ENCODE measurements at places on chromosomes 3 and 15.

DNA sequence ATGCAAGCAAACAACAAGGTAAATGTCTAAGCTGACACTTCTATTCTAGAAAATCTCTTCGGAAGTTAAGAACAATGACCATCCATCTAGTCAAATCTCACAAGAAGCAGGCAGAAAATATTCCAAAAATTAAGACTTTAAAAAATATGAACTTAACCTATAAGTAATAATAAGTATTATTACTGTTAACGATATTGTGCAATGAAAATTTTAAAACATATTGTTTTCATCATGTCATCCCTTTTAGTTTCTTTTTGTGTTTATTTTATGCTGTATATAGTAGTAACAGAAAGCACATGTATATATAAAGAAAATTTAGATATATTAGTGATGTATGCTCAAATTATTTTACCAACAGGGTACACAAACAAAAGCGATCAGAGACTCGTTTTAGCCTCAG, 4.1 kb downstream of the HDGFL3 start:
- DNase-seq: no peak

DNA sequence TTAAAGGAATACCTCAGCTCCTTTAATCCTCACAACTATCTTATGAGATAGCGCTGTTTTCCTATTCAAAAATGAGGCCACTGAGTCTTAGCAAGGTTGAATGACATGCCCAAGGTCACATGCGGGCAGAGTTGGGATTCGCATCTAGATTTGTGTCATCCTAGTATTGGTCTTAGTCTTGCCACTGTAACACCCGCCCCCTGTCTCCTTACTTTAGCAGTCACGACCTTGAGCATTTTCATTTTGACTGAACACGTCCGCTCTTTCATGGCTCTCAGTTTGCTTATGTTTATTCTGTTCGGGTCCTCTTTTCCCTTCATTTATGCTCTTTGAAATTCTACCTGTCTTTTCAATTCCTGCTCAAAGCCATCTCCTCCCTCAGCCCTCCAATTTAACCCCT, 112.5 kb upstream of the CADPS start:
- DNase-seq: no peak

DNA sequence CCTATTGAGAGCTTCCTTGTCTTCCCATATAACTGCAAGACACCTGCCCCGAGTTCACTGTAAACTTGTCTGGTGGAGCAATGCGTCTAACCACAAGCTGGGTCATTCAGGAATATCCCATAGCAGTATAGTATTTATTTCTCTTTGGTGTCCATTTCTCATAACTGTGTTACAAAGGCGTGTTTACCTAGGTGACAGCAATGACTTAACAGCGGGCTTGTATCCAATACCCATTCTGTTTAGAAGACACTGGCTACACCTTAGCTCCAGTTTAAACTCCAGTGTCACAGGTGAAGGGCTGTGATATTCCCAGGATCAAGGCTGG, 24.3 kb downstream of the ATP10A start:
- DNase-seq: no peak

DNA sequence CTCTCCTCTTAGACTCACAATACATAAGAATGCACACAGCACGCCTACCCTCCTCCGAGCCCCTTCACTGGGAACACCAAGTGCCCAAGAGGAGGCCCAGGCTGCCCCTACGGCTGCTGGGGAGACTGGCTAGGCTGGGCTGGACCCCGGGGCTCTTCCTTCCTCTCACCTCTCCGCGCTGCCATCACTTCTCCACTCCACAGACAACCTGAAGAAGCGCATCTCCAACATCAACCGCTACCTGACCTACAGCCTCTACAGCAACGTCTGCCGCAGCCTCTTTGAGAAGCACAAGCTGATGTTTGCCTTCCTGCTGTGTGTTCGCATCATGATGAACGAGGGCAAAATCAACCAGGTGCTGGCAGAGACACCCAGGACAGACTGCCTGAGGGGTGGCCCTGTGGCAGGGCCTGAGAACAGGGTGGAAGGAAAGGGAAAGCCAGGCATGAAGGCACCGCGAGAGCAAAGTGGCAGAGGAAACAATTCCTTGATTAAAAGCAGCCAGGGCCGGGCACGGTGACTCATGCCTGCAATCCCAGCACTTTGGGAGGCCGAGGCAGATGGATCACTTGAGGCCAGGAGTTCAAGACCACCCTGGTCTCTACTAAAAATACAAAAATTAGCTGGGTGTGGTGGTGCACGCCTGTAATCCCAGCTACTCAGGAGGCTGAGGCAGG, 51.6 kb downstream of the SEMA3G start:
- DNase-seq: no peak

- no peak for DNase-seq
Observed at GRCh38 chr15:66400351-66400774, 13.7 kb downstream of the MAP2K1 start.

DNA sequence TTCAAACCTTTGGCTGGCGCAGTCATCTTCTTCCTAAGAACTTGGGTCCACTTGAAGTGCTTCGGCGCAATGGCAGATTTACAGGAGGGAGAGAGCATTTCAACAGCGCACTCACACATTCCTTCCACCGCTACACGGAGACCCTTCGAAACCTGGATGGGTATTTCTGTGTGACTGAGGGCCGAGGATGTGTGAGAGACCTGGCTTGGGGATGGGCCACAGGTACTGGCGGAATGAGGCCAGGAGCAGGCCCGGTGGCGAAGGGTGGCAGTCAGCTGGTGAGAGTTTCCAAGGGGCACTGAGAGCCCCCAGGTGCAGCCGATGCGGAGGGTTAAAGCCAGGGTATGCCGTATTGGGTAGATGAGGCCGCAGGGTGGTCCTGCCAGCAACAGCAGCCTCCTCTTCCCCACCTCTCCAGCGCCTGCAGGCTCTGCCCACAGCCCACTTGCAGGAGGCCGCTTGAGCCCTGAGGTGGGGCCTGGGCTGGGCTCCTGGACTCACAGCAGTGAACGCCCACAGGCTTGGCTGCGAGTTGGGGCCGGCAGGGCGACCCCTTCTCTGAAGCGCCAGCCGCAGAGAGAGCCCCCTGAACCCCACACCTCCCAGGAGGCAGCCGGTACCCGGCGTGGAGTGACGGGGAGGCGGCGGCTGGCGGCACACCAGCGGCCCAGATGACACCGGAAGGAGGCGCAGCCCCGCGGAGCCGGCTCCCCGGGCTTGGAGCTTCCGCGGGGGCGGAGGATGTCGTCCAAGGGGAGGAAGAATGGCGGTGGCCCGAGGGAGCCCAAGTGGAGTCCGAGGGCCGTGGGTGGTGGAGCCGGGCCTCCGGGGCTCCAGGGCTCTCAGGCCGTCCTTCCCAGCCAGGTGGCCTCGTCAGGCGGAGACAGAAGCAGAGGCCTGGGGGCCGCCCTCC, 166.5 kb downstream of the NSMCE3 start:
- DNase-seq: peak; percentile 42

DNA sequence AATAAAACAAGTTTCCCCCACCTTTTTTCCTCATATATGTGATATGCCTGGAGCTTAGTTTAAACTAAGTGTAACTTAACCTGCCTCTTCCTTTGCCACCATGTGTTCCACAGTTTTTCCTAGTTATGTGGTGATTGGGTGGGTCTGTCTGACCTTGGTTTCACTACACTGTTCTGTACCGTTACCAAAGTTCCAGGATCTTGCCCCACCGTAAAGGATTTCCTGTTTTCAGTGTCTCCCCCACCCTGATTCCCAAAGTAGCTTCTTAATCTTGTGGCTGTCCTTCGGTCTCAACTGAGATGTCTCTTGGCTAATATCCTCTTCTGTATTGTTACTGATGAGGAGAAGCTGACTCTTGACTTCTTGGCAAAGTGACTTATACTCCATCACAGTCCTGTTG, 6.4 kb upstream of the MGA start:
- DNase-seq: no peak

GRCh38 chr3:170476291-170476690, 57.6 kb downstream of the CLDN11 start:
- no peak for DNase-seq

DNA sequence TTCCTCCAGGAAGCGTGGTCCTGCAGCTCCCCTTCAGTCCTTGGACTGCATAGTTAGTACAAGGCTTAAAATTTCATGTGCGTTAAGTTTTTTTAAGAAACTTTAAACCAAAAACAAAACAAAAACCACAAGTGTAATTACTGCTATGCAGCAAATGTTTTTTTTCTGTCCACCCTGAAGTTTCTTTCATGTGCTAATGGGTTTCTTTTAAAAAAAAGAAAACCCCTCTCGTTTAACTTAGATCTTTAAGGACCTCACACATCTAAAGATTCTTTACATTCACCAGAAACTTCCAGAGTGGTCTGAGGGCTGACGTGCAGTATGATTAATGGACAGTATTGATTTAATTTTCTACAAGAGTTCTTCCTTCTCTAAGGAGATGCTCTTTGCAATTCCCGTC, 72.0 kb upstream of the PYGO1 start:
- DNase-seq: no peak

DNA sequence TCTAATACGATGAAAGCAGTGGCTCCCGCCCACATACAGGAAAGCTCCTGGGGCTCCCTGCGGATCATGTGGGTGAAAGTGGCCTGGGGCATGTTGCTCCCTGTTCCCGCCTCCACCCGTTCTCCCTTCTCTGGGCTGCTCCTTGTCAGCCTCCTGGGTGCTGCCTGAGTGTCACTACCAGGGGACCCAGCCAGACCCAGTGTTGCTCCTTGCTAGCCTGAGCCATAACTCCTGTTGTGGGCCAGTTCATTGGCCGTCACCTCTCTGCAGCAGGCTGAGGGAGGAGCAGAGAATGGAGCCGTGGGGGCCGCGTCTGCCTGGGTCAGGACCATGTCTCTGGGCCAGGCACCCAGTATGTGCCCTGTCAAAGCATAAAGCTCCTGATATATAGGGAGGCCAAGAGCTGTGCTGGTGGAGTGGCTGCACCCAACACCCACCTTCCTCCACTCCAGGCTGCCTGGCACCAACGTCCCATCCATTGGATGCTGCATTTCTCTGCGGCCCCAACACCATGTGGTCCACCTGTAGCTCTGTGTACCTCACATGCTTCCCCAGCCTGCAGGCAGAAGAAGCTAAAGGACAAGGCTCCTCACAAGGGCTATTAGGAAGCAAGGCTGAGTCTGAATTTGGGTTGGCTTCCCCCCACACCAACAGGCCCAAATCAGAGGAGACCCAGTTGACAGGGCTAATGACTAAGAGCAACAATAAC, 40.5 kb downstream of the KLF13 start:
- no peak for DNase-seq

DNA sequence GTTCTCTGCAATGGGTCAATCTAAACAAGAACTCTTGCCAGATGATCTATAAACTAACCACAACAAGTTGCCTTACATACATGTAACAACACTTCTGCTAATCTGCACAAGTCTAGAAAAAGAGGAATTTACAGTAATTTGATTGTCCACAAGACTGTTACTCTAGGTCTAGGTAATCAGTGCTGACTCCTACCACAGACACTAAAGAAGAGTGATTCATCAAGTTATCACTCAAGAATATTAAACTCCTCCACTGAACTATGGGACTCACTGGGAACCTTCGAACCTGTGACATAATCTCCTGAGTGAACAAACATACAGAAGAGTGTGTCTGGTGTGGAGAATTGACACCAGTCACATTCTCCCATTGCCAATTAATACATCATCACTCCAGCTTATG, 138.3 kb downstream of the ANXA2 start:
- DNase-seq: no peak

- DNase-seq: no peak
Observed at GRCh38 chr15:81006124-81006523, 5.4 kb downstream of the TLNRD1 start.

DNA sequence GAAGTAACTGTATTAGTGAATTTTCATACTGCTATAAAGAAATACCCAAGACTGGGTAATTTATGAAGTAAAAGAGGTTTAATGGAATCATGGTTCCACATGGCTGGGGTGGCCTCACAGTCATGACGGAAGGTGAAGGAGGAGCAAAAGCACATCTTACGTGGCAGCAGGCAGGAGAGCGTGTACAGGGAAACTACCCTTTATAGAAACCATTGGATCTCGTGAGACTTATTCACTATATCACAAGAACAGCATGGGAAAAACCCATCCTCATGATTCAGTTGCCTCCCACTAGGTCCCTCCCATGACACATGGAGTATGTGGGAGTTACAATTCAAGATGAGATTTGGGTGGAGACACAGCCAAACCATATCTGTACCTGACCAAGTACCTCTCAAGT, 812.3 kb upstream of the ALCAM start:
- DNase-seq: no peak

DNA sequence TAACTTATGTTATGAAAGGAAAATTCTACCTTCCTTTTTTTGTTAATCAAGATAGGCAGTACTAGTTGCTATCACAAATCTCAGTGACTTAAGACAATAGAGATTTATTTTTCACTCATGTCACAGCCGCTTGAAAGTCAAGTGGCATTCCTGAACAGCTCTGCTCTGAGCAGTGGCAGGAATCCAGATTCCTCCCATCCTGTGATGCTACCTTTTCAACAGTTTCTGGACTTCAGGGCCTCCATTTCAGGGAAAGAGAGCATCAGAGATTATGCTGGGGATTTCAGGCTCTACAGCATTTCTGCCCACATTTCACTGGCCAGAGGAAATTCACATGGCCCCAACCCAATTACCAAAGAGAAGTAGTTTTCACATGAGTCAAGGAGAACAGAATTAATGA, 83.4 kb downstream of the IL1RAP start:
- DNase-seq: no peak

DNA sequence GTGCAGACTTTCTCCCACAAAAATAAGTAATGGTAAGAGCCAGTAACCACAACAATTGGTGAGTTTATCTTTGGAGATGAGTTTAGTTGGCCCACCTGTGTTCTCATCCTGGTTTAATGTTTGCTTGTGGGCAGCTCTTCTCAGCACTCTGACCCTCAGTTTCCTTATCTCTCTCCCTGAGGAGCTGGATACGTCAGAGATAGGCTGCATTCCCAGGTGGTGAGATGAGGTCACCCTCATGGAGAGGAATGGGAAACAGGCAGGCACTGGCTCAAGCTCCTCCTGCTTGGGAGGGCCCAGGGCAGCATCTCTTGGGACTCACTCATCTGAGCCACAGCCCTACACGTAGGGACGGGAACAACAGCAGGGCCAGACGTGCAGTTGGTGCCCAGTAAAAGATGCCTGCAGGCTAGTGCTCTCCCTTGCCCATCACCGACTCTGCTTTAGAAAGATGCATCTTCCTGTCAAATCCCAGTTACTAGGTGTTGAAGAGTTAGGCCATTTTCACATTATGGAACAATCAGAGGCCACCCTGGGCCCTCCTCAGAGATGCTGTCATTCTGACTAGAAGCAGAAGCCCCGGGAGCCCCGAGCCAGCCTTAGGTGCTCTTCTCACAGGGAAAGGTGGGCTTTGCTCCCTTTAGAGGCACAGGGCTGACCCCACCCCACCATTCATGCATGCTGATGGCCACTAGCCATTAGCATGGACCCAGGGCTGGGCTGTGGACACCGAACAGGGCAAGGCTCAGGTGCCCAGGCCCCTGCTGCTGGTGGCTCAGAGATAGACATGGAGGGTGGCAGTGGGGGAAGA, 59.7 kb downstream of the GRIP2 start:
- DNase-seq: no peak

- peak; percentile 17 for DNase-seq
Observed at GRCh38 chr3:151896246-151897012, 23.0 kb downstream of the SUCNR1 start.

DNA sequence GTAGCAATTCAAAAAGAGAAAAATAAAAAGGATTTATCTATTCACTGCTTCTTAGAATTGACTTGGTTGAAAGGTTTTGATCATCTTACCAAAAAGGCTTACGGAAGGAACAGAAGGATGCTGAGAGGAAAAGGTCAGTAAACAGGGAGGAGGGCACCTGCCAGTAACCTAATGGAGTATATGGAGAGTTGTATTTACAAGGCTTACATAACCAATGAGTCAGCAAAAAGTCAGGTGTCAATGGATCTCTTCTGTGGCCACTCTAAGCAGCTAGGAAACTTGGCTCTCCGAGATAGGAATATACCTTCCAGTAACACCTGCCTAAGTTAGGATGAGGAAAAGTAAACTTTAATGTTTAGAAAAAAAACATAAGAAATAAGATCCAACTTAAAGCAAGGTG, 80.5 kb upstream of the PLXND1 start:
- DNase-seq: peak; percentile 26
